ENCODE measurements at places on chromosomes 7 and 10.

GRCh38 chr7:105268511-105269392, 120.0 kb downstream of the SRPK2 start:
- no peak for DNase-seq

- DNase-seq: no peak
These were observed 326.2 kb upstream of the POT1 start for GRCh38 chr7:125255810-125256209.

DNA sequence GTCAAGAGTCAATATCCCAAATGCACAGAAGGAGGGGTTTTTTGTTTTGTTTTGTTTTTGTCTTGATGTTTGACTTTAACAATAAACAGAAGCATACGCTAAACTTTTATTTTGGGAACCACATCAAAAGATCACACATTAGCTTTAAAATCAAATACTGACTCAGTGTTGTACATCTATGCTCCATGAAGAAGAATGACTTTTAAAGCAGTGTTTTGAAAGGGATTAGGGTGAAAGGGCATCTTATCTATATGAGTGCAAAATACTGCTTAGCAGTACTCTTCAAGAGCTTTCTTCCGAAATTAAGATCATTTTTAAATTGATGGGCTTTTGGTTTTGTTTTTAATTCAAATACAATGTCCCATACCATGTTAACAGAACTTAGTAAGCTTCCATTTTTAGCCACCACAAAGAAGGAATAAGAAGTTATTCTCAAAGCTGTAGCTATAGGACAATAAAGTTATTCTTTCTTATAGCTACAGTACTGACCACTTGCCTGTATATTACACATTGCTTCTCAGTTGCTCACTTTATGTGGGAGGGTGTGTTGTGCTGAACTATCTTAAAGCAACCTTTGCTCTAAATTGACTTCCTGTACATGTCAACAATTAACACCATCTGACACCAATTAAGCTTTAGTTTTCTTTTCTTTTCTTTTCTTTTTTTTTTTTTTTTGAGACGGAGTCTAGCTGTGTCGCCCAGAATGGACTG, 144.3 kb upstream of the KAT6B start:
- DNase-seq: no peak

DNA sequence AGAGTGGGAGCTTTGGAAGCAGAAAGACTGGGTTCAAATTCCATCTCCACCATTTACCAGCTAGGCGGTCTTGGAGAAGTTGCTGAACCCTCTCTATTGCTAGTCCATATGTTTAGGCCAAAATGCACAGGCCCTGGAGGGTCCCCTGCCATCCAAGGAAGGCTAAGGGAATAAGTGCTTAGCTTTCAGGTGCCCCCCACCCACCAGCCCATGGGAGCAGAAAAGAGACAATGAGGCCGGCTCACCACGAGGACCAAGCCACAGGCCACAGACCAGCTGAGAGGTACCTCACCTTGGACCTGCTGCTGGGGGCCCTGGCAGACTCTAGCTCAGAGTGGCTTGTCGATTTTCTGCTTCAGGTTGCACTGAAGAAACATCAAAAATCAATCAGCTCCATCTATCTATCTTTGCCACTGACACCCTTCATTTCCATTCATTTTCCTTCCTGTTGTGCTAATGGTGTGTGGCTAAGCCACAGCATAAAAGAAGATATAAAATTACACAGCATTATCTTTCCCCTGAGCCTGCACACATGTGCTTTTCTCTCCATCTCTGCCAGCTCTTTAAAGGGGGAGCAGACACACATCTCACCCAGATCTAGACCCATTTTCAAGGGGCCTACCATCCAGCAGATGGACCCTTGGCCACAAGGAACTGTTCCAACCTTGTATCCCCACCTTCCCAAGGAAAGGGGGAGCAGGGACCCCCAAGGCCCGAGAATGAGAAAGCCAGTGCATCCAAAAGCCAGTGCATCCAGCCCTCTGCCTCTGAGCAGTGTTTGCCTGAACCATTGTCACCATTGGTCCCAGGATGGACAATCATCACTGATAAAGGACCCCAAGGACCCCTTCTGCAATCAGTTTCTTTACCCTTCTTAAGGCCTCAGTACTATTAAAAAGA, 65.4 kb downstream of the GRID1 start:
- no peak for DNase-seq

DNA sequence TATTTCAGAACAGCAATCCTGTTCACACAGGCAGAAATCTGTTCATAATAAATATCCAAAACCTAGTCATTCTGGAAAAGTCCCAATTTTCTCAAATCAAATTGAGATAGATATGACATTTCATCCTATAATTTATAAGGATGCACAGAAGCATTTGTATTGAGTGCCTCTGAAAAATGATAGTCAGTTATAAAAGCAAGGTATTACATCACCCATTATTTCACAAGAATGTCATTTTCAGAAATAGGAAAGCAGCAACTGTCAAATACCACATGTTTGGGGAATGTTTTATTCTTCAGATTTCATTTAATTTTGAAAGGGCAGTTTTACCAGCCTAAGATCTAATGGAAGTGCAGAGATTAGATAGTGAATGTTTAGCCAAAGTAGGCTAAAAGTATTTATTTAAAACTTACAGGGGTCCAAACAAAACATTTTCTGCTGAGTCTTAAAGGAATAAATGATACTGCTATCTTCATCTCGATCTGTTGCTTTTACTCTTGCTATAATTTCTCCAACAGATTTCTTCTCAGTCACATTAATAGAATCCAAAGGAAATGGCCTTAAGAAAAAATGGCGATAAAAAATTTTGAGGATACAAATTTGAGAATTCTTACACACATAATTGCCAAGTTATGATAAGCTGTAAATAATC, 185.8 kb downstream of the HGF start:
- DNase-seq: no peak
